CD4-positive, alpha-beta T cell treated with Interleukin-6 at 100 ng/mL for 8 hours (primary cell): ENCODE measurements at places on chromosomes 13 and 19.

- DNase-seq, result no peak
Measured at GRCh38 chr13:79456656-79457365, 24.1 kb upstream of the NDFIP2 start.

DNA sequence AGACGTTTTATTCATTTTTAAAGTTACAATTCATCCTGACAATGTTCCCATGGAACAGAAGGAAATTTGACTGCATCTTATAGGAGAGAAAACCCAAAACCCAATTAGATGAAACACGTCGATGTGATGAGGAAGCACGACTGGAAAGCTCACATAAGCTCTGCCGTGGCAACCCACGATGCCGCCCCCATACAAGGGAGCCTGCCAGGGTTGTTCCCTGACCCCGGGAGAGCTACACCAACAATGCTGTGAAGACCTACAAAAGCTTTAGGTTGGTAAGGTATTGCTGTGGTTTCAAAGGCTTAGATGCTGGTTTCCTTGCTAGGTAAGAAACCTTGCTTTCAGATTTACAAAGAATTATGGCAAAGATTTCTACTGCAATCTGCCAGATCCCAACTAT, 393.1 kb downstream of the KLF12 start:
- DNase-seq, result no peak

GRCh38 chr19:28316464-28316863, 896.5 kb downstream of the UQCRFS1 start:
- no peak for DNase-seq

DNA sequence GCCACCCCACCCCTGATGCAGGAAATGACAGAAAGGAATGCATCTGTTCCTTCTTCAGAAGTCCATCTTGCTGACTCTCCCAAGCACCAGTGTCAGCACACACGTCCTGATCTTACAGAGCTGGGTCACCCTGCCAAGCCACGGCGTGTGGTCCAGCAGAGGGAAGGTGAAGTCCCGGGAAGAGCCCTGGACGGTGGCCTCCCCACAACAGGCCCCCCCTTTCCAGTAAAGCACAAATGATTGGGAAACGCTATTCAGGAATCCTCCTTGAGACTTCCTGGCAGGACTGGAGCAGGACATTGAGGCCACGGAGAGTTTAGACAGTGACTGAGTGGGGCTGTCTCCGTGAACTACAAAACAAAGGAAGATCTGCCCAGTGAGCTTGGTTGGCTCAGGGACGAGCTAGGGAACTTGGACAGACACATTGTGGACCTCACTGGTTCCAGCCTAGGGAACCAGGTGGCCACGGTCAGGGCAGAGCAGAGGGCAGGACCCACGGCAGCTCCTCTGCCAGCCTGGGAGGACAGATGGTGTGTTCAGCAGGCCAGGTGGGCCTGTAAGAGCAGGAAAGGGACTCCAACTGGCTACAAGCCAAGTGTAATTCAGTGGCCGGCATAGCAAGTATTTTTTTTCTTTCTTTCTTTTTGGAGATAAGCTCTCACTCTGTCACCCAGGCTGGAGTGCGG, 41.7 kb downstream of the ELL start:
- DNase-seq, result no peak

- DNase-seq, result no peak
Measured at GRCh38 chr13:59303433-59303832, 860.3 kb downstream of the DIAPH3 start.

GRCh38 chr13:54183166-54183565, 1154.6 kb downstream of the OLFM4 start:
- no peak for DNase-seq

DNA sequence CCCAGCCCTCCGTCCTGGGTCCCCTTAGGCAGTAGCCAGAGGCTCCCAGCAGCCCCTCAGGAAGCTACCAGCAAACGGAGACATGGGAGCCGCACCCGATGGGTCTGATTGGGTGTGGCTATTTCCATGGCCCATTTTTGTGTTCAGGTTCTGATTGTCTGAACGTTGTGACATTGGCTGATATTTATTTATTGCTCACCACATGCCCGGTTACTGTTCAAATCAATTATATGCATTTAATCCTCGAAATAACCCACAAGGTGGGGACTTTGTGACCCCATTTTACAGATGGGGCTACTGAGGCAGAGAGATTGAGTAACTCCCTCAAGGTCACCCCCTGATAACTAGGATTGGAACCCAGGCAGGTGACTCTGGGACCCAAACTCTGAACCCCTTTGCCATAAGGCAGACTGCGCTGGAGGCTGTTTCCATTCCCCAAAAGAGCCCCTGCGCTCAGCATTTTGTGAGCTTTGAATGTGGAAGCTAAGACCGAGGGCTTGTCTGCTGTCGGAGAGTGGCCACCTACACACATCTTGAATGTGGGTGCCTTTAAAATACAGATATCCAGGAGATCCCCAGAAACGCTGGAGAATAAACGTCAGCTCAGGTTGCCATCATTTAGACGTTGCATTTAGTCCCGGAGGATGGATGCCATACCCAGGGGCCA, 13.6 kb upstream of the MCF2L start:
- no peak for DNase-seq

DNA sequence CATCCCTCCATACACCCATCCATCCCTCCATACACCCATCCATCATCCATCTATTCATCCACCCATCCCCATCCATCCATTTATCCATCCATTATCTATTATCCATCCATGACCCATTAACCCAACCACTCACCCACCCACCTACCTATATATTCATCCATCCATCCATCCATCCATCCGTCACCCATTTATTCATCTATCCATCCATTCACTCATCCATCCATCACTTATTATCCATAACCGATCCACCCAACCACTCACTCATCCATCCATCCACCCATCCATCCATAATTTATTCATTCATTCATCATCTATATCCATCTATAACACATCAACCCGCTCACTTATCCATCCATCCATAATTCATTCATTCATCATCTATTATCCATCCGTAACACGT, 28.7 kb upstream of the PTPRS start:
- no peak for DNase-seq

- DNase-seq, result no peak
Measured at GRCh38 chr13:97266772-97267417, 44.8 kb downstream of the MBNL2 start.

- no peak for DNase-seq
Measured at GRCh38 chr13:25175026-25175425, 2.9 kb upstream of the AMER2 start.

DNA sequence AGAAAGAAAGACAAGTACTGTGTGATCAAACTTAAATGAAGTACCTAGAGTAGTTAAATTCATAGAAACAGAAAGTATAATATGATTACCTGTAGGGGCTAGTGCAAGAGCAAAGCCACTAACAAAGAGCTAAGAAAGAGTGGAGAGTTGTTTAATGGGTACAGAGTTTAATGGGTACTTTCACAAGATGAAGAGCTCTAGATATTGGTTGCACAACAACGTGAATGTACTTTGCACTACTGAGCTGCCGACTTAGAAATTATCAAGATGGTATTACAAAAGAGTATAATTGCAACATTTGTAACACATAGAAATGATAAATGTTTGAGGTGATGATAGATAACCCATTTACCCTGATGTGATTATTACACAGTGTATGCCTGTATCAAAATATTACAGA, 140.3 kb upstream of the GPC6 start:
- DNase-seq, result no peak
